ENCODE measurements at places on chromosomes 5 and 9.

GRCh38 chr5:179406031-179406961, 61.0 kb upstream of the ADAMTS2 start:
- DNase-seq = no peak

GRCh38 chr5:137935190-137935589, 45.9 kb downstream of the PKD2L2 start:
- no peak for DNase-seq

- no peak for DNase-seq
Observed at GRCh38 chr5:82334856-82335255, 56.7 kb upstream of the RPS23 start.

DNA sequence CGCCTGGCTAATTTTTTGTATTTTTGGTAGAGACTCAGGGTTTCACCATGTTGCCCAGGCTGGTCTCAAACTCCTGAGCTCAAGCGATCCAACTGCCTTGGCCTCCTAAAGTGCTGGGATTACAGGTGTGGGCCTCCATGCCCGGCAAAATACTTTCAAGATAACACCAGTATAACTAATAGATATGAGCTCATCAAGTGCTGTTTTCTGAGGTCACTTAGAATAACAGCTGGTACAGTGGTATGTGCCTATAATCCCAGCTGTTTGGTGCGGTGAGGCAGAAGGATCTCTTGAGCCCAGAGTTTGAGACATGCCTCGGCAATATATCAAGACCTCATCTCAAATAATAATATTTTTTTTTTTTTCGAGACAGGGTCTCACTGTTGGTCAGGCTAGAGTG, 30.5 kb upstream of the CREBRF start:
- DNase-seq = no peak

DNA sequence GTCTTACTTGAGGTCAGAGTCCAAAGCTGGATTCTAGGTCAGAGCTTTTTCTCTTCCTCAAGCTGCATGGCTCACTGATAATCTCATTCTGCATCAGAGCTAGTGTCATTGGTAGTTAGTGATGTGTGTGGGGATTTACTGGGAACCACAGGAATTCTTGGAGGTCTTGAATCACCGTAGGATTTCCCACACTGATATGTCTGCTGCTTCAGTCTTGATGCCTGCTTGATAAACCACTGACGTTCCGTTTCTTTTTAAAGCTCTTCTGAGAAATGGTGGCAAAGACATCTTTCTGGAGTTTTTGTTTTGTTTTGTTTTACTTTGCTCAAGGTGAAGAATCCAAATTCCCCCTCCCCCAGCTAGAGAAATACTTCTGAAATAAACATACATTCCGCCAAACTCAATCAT, 1.2 kb upstream of the GARIN3 start:
- no peak for DNase-seq

GRCh38 chr9:111985315-111985714, 88.7 kb downstream of the UGCG start:
- DNase-seq = no peak

- DNase-seq = no peak
Observed at GRCh38 chr5:35194635-35195471, 35.4 kb downstream of the PRLR start.

- DNase-seq = no peak
Observed at GRCh38 chr5:157046041-157046440, 12.9 kb downstream of the HAVCR1 start.

DNA sequence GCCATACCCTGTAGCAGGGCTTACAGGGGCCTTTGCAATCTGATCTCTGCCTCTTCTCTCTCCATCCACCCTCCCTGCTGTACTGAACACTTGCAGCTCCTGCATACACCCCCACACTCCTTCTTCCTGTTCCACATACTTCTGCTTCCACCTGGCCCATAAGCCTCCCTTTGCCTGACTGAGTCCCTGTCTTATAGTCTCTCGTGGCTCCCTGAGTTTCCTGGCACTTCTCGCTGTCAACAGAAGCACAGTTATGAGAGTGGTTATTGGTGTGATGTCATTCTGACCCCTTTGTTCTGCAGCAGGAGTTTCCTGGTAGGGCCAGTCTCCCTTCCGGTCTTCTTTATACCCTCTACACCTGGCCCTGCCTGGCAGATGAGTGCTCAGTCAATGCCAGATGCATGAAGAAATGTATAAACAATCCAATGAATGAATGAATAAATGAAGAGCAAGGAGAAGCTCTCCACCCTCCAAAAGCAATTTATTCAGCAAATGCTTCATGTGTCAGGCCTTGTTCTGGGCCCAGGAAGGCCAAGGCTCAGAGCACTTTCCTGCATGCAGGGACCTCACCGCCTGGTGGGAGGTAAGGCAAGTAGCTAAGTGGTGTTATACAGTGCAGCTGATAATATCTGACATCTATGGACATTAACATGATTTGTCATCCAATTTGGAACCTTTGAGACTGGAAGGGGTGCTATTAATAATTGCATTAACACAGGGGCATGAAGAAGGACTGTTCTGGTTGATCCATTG, 20.5 kb upstream of the CSF1R start:
- DNase-seq = no peak

GRCh38 chr5:66757219-66757833, 161.1 kb downstream of the MAST4 start:
- DNase-seq = no peak

DNA sequence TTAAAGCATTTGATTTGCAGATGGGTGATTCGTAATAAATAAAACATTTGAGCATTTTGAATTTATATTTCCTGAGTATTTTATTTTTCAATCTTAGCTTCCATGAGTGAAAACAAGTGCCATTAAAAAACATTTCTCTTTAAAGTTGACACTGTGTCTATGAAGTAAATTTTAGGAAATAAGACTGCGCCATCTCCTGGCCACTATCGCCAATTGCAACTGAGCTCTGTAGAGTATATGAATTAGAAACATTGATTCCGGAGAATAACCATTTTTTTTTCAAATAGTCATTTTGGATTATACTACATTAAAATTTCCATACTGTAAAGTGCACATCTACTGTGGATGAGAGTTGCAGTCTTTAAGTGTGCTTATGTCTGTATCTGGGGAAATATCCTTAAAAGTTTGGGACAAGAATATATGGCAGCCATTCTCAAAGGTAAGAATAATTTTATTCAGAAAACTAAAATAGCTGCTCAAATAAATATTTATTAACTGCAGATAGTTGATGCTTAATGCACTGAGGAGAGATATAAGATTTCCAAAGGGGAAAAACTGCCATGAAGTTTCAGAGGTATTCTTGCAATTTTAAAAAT, 5.9 kb downstream of the DMRTA1 start:
- DNase-seq = no peak

All from activated CD4-positive, alpha-beta T cell treated with anti-CD3 and anti-CD28 coated beads for 1 hour (primary cell).